ENCODE measurements at places on chromosomes 3 and 15. TPM values are rescaled to one million over a fixed set of nuclear protein-coding genes. Genes with fewer than 3 reads are reported as not detected.

TUSC2 gene
- total RNA-seq = 19.8 TPM

GRCh38 chr15:100714749-100715342 is 112.5 kb downstream of the ASB7 start:
- DNase-seq = peak; percentile 34

DNA sequence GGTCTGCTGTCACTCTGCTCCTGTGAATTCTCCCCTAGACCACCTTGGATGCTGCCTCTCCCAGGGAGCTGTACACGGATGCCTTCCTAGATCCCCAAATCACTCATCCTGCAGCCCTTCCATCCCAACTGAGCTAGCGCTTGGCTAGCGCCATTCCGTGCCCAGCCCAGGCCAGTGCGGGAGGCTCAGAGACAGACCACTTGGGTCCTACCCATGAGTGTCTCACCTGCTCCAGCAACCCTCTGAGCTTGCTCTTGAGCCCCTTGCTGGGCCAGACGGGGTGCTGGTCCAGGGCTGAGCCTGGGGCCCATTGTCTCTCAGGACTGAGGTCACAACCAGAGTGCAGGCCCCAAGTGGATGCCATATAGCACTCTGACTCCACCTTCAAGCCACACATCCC is 17.7 kb downstream of the SH2D7 start:
- no peak for DNase-seq

PLA1A gene
- total RNA-seq = not detected

GRCh38 chr3:182650568-182651128 is 142.7 kb upstream of the ATP11B start:
- no peak for DNase-seq

RTP1 gene
- total RNA-seq = not detected

- no peak for DNase-seq
Measured at GRCh38 chr3:119647843-119648575, 12.4 kb downstream of the POPDC2 start.

GRCh38 chr3:5186089-5186857 is 1.2 kb upstream of the EDEM1 start:
- DNase-seq = no peak

PLSCR5 gene
- not detected for total RNA-seq

All from mesothelial cell of epicardium (in vitro differentiated cells).